Right ventricle myocardium superior (tissue), 1 donor: ENCODE measurements at places on chromosomes 16 and 17. TPM values are rescaled to one million over a fixed set of nuclear protein-coding genes. Genes with fewer than 3 reads are reported as not detected.

Gene CEP112
- 20.7 TPM for total RNA-seq

Gene SULT1A1
- 13.1 TPM for total RNA-seq

Gene NPIPB8
- not detected for total RNA-seq

Gene PRKCB
- total RNA-seq, result 1.7 TPM

Gene ZPBP2
- not detected for total RNA-seq

Gene CDK3
- total RNA-seq, result 1.8 TPM

Gene MYOCD
- total RNA-seq, result 33.7 TPM

Gene MPP2
- 17.1 TPM for total RNA-seq

Gene KRT32
- total RNA-seq, result not detected

Gene GRB7
- total RNA-seq, result 2.2 TPM

Gene AMFR
- total RNA-seq, result 63.0 TPM

Gene SEPTIN12
- not detected for total RNA-seq

Gene CCDC200
- not detected for total RNA-seq

Gene IRX6
- total RNA-seq, result 1.4 TPM

Gene TERB1
- not detected for total RNA-seq

Gene WNT9B
- total RNA-seq, result 0.13 TPM

Gene PLXDC1
- total RNA-seq, result 14.1 TPM

Gene KRT13
- not detected for total RNA-seq

Gene SLC16A11
- 0.56 TPM for total RNA-seq

Gene GJD3
- 1.3 TPM for total RNA-seq

Gene ZP2
- not detected for total RNA-seq

Gene TVP23A
- total RNA-seq, result 0.19 TPM

Gene TUBB3
- total RNA-seq, result 1.8 TPM

Gene DNAI2
- total RNA-seq, result not detected

Gene PLLP
- 3.2 TPM for total RNA-seq
